ENCODE measurements at places on chromosomes 16 and 17. TPM values are rescaled to one million over a fixed set of nuclear protein-coding genes. Genes with fewer than 3 reads are reported as not detected.

NPIPB13 gene
- total RNA-seq = 27.6 TPM

CBFA2T3 gene
- total RNA-seq = 14.3 TPM

MARVELD3 gene
- 6.7 TPM for total RNA-seq

AANAT gene
- not detected for total RNA-seq

C16orf96 gene
- total RNA-seq = 0.21 TPM

AGRP gene
- total RNA-seq = 8.5 TPM

LCAT gene
- 33.8 TPM for total RNA-seq

GRCh38 chr17:31778523-31778922 is 80.5 kb downstream of the COPRS start:
- DNase-seq = no peak

GRCh38 chr17:47948706-47949196 is 7.4 kb downstream of the PNPO start:
- DNase-seq = no peak

DNA sequence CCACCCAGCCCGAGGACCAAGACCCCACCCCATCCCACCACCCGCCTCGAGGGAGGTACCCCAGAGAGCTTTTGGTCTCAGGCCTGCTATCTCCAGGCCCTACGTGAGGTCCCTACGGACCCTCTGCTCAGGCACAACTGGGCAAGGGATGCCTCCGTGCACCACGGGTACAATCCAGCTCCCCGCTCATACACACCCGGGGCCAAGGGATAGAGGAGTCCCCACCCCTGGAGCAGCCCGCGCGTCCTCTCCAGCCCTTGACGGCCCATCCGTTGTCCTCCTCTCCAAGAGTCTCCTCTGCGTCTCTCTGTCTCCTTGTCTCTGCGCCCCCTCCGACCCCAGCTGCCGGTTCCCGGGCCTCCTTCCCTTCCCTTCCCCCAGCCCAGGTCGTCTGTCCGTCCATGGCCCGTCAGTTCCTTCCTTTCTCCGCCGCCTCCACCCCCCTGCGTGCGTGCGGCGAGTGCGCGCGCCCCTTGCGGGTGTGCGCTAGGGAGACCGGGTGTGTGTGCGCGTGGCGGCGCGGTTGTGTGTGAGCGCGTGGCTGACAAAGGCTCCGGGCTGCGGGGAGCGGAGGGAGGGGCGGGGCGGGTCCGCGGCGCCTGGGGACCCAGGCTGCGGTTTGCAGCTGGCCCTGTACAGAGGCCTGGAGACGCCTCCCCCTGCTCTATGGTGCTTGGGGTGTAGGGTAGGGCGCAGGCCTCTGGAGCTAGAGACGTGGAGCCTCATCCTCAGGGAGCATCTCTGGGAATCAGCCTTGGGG is 930 bp downstream of the SPNS2 start:
- no peak for DNase-seq

DNA sequence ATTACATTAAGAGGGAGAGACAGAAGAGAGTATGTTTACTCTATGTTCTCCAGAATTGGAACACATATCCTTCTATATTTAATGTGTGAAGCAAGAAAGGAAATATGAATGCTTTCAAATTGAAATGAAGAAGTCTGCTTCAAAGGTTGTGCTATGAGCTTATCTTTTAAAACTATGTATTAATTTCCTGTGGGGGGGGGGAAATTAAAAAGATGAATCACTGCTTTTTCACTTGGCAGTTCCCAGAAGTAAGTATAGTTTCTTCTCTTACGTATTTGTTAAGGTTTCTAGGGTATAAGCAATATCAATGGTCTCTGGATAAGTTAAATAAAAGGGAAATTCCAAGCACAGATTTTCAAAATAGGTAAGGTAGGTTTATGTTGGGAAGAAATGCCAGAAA is 7.0 kb downstream of the TERF2 start:
- DNase-seq = no peak

DNA sequence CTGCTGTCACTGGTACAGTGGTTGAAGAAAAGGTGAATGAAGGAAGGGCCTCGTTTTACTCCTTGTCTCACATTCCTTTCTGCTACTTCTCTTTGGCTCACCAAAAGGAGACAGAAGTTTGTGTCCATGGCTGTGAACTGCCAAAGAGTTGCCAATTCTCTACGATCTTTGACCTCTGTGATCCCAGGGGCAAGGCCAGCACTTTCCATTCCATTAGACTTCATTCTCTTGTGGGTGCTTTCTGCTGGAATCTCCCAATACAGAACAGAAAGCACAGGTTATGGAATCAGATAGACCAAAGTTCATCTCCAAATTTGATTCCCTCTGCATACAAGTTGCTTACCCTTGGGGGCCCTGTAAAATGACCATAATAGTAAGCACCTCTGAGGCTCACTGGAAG is 407.6 kb downstream of the MAF start:
- DNase-seq = no peak

GRCh38 chr17:36532435-36532975 is 2.2 kb downstream of the MYO19 start:
- DNase-seq = no peak

- DNase-seq = no peak
Observed at GRCh38 chr17:50544516-50544915, 2.5 kb upstream of the SPATA20 start.

DNA sequence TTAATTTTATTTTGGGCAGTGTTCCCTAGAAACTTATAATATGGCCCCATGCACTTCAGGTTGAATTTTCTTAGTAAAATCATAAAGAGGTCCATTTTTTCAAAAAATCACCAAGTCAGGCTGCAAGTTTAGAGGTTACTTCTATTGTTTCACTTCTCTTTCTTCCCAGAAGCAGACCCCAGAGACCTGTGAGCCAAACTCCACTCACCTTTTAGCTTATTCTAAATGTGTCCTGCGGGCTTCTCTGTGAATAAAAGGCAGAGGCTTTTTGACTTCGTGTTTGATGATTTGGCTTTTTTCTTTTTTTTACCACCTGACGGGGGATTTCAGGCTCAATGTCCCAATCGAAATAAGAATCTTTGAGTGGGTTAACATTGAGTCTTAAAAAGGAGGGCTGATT is 7.4 kb downstream of the PRKCB start:
- DNase-seq = no peak

DNA sequence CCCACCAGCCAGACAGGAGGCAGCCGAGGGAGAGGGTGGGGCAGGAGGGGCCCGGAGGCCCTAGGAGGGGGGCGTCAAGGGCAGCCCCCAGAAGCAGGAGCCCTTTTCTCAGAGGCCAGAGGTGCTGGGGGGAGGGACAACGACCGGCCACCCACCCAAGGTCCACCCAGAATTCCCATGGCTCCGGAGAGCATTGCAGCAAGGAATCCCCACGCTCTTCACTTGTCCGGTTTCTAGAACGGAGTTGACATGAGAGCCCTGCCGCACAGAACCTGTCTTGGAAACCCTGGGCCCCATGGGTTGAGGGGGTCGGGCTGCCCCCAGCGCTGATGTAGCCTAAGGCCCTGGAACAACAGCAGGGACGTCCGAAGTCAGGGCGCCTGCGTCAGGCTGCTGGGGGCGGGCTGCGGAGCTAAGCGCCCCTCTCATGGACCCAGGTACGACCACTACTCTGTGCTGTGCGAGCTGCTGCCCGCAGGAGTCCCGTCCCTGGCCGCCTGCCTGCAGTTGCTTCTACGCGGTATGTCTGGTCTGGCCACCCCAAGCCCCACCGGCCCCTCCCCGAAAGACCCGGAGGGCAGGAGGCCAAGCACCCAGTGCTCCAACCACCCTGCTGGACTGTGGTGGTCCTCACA is 11.2 kb downstream of the CYBC1 start:
- DNase-seq = no peak

GRCh38 chr17:1438593-1439083 is 17.4 kb downstream of the CRK start:
- DNase-seq = no peak

GRCh38 chr17:34255381-34255732 is 272 bp downstream of the CCL2 start:
- DNase-seq = no peak

DNA sequence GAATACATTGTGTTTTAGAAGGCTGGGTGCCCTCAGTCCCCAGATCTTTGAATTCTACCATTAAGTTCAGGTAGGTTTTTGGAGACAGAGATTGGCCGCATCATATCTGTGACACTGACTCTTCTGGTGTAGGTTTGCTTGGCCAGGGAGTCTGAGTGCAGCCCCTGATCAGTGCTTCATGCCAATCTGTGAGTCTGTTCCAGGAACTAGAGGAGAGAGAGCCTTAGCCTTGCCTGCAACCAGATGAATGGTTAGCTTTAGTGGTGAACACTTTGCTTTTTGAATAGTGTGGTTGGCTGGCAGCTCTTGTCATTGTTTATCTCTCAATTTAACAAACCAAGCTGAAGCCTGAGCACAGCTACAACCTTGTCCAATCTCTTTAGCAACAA is 87.8 kb downstream of the PLXDC1 start:
- DNase-seq = no peak

DNA sequence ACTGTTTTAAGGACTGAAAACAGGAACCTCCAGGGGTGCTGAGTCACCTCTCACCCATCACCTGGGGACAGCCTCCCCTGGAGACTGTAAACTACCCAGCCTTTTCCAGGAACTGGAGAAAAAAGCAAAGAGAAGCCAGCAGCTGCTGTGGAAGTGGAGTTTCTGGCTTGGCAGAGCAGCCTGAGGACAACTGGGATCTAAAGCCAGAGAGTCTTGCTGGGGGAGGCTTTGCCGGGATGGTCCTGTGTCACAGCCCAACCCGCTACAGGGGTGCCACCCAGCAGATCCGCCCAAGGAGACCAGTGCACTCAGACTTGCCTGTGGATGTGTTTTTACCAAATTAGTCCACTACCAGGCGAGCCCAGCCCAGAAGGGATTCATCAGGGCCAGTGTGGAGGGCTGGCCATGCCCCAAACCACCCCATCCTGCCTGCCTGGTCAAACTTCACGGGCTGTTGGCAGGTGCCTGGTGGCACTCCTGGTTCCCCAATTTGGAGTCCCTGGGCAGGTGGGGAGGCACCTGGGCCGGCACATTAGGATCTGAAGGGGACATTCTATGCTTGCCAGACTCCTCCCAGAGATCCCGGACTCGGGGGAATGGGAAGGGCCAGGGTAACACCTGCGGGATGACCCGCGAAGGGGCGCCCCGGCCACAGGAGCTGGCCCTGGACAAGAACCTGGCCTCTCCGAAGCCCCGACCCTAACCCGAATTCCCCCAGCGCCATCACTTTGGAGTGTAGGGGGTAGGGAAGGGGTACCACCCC is 771 bp downstream of the MSRB1 start:
- DNase-seq = peak; percentile 60

DNA sequence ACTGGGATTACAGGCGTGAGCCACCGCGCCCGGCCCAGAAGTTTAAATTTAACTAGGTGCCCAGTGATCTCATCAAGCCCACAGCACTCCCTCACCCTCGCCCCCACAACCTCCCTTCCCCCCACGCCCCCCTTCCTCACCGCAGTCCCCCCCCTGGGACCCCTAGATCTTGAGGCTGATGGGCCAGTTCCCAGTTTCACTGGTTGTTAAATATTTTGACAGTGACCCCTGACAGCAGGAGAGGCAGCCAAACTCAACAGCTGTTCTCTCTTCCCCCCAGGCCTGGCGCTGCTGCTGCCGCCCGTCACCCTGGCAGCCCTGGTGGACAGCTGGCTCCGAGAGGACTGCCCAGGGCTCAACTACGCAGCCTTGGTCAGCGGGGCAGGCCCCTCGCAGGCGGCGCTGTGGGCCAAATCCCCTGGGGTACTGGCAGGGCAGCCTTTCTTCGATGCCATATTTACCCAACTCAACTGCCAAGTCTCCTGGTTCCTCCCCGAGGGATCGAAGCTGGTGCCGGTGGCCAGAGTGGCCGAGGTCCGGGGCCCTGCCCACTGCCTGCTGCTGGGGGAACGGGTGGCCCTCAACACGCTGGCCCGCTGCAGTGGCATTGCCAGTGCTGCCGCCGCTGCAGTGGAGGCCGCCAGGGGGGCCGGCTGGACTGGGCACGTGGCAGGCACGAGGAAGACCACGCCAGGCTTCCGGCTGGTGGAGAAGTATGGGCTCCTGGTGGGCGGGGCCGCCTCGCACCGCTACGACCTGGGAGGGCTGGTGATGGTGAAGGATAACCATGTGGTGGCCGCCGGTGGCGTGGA is 15.6 kb downstream of the QPRT start:
- DNase-seq = peak; percentile 45

- DNase-seq = no peak
Observed at GRCh38 chr16:72794319-72794718, 253.6 kb downstream of the ZFHX3 start.

DNA sequence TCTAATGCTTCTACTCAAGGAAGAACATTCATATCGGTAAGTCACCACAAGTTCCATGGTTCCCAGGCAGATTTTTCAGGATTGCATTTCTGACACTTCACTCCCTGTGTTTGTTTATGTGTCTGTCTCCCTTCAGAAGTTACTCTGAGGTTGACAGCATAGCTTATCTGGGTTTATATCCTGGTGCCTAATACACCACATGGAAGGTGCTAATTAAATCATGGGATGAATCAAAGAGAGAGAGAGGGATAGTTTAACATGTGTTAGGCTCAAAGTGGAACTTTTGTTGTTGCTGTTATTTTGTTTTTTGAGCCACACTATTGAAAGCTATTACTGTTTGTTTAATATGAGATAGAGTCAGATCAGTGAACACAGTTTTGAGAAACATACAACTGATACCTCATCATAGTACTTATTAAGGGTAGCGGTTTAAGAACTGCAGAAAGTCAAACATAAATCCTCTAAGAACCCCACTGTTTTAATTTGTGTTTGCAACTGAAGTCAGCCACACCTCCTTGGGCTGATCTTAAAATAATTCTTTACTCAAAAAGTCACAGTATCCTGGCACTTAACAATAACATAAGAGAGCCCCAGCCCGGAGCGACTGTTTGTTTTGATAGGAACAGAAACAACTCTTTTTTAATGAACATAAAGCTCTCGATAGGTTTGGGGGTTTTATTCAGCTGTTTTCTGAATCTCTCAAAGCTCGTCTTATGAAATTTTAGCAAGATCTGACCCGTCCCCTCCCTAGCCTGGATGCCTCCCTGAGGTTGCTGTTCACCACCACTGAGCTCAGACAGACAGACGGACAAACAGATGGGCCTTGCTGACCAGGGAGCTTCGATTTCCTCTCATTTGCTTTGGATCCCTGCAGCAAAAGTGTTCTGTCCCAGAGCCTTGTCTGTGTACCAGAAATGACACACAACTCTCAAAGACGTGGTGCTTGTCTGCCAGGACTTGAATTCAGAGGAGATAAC is 98.3 kb upstream of the MYOCD start:
- no peak for DNase-seq

DNA sequence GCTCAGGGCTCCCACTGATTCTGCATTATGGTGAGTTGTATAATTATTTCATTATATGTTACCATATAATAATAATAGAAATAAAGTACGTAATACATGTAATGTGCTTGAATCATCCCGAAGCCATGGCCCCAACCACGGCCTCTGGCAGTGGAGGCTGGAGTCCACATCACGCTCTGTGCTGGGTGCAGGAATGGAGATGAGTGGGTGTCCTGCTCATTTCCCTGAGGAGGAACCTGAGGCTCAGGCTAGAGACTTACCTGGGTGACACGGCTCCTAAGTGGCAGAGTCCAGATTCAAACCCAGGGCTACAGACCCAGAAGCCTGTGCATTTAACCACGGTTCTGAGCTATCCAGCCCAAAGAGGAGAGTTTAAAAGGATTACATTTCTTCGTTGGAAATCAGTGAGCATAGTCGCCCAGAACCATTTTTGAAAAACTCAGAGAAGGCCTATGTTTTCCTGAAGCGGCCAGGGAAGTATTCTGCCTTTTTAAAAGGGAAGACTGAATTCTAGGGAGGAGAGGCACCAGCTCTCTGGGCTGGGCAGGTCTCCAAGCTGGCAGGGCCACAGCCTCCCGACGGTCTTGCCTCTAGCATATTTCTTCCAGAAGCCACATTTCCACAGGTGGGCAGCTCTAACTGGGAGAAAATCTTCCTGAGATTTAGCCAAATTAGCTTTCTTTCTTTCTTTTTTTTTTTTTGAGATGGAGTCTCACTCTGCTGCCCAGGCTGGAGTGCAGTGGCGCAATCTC is 6.7 kb downstream of the IL4R start:
- no peak for DNase-seq

Data from lower lobe of right lung (tissue), 2 donors.